ENCODE measurements at places on chromosomes 7 and 10.

- no peak for DNase-seq
Observed at GRCh38 chr10:89646889-89647657, 2.0 kb upstream of the PANK1 start.

- no peak for DNase-seq
Observed at GRCh38 chr7:139893461-139893860, 64.4 kb downstream of the TBXAS1 start.

- DNase-seq = no peak
Observed at GRCh38 chr10:76195654-76196390, 764.4 kb downstream of the LRMDA start.

- no peak for DNase-seq
Observed at GRCh38 chr10:30873411-30873810, 158.3 kb downstream of the ZNF438 start.

GRCh38 chr7:102075553-102076135 lies 211.0 kb upstream of the SH2B2 start:
- no peak for DNase-seq

Measured in ELF-1 (cell line).